Right renal cortex interstitium (tissue), 3 donors: ENCODE measurements at places on chromosomes 16 and 17. TPM values are rescaled to one million over a fixed set of nuclear protein-coding genes. Genes with fewer than 3 reads are reported as not detected.

HAS3 gene
- polyA plus RNA-seq, result 3.5 TPM

KRT39 gene
- polyA plus RNA-seq, result not detected

TMEM235 gene
- not detected for polyA plus RNA-seq

KRTAP9-4 gene
- polyA plus RNA-seq, result not detected

- DNase-seq, result no peak
These were observed 82.3 kb downstream of the TBC1D16 start for GRCh38 chr17:79953335-79953734.

- DNase-seq, result no peak
These were observed 358.1 kb downstream of the KCNJ2 start for GRCh38 chr17:70527364-70527888.

- DNase-seq, result no peak
These were observed 52.5 kb downstream of the CNOT1 start for GRCh38 chr16:58577141-58577540.
